ENCODE measurements at places on chromosomes 12 and 14.

GRCh38 chr14:51410897-51411296, 170.8 kb downstream of the TMX1 start:
- DNase-seq, result no peak

DNA sequence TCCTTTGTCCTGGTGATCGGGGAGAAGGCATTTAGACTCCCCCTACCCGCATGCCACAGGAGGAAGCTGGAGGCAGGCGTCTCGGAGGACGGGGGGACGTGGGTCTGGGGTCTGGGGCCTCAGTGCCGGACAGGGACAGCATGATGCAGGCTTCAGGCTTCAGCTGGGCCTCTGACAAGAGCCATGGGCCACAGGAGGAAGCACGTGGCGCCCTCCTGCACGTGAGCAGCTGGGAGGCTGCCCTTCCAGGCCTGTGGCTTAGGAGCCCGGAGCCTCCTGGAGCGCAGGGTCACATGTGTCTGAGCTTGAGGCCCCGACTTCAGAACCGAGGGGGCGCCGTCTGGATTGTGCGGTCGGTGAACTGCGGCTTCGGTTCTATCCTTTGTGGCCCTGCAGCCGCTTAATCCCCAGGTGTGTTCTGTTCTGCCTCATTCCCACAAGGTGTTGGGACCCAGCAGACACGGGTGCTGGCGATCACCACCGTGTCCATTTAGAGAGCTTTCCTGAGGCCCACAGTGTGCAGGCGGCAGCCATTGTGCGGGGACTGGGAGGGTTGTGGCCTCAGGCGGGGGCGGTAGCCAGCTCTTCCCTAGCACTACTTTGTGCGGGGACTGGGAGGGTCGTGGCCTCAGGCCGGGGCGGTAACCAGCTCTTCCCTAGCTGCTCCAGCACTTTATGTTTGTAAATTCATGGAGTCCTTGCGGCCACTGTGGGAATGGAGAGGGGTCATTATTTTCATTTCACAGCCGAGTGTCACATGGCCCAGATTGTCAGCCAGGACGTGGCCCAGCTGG, 150.2 kb downstream of the ADGRD1 start:
- no peak for DNase-seq

DNA sequence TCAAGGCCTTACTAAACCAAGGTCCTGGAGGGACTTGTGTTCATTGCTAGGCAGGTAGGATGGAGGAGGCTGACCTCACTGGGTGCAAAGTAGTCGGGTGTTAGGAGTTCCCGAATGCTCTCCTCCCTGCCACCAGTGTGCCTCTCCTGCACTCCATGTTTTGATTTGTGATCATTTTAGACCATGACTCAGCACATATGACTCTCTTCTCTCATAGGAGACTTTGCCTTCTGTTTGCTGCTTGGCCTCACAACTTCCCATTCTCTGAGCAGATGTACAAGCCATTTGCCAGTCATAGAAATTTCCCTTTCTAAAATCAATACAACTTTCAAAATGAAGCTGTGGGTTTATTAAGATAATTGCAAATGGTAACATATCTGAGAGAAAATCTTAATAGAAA, 46.6 kb upstream of the LRIG3 start:
- DNase-seq, result no peak

DNA sequence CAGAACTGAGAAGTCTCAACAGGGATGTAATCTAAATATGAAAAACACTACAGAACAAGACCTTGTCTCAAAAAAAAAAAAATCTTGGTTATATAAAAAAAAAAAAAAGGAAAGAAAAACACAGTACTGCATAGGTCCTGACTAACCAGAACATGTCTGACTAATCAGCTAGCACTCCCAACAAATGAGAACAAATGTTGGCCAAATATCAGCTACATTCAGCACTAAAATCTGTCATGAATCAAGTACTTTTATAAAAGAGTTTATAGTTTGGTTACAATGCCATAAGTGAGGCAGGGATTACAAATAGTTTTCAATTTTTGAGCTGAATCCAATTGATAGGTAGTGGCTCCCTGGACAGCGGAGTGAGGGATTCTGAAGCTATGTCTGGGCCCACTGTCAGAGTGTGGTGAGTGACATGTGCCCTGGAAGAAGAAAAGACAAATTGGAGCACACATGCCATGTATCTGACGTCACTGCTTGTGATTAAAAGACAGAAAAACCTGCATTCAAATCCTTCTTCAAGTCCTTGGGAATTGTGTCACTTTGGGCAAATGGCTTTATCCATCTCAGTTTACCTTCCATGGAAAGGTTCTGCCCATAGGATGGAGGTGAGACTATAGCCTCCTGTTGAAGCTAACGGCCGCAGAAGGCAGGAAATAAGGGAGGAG, 5.6 kb upstream of the FAM234B start:
- no peak for DNase-seq

DNA sequence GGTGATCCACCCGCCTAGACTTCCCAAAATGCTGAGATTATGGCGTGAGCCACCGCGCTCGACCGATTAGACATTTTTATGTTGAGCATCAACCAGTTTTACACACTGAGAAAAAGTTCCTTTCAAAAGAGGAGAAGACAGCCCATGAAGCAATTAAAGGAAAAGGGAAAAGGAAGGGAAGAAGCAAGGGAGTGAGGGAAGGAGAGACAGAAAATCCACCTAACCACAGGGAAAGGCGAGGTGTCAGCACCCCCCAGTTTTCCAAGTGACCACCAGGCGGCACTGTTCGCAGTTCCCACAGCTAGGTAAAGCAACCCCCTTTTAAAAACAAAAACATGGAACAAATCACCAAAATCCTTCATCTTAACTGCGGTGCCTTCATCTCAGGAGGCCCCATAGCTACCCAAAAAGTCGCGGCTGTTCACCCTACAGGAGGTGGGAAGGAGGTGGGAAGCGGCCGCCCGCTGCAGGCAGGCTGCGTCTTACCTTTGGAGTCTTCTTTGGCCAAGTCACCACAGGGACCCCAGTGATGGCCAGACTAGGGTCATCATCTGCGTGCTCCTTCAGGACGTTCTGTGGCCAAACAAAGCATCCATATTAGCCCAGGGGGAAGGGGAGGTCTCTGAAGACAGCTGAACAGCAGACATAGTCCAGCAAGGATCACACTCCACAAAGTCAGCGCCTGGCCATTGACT, 86.6 kb downstream of the KDM2B start:
- peak; percentile 15 for DNase-seq

GRCh38 chr14:62661818-62662217, 383.4 kb downstream of the KCNH5 start:
- no peak for DNase-seq

DNA sequence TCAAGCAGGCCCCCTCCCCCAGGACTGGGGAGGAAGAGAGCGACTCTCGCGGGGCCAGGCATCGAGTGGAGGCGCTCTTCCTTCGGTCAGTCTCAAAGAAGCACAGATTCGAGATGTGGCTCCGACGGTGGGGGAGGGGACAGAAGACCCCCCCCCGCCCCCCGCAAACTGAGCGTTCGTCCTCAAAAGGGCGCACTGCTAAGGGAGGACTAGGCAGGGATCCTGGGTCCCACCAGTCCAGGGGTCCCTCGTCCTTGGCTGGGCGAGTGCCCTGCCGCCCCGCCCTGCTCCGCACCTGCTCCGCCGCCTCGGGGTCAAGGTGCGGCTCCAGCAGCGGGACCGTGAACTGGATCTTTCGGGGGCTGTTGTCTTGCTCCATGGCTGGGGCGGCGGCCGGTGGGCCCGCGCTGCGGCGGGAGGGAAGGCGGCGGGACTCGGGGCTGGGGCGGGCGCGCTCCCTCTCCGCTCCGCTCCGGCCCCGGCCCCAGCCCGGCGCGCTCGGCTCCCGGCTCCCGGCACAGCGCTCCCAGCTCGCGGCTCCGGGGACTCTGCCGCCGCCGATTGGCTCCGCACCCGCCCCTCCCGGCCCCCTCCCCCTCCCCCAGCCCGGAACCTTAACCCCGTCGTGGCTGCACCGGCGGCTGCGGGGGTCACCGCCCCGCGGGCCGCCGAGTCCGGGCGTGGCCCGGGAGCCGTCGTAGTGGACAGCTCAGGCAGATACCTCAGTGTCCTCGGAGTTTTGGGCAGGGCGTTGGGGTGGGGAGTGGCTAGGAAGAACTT, at the start of gene PPP1R1A:
PPP1R1A (minus strand) TSS at position 550 of the 780 bp plus-strand sequence; CDS start at position 379, 171 bp downstream.
- DNase-seq, result no peak

DNA sequence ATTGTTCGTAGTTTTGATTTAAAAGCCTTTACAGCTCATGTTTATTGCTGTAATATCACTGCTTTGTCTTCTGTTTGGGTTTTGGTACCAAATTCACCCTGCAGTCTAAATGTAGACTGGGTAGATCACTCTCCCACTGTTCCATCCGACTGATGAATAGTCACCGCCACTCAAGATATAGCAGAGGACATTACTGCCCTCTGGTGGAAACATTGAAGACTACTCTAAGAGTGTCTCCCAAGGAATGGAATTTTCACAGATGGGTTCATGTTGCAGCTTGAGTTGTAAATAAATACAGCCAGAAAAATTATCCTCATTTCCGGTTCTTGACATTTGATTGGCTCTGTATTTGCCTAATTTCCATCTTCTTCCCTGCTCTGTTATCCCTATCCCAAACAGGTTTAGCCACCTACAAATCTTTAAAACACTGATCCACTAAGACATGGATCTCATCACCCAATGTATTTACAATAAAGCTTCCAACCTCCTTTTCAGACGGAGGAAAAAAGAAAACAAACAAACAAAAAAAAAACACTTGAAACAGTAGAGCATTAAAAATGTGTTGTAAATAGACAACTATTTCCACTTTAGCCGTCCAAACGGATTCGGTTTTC, 198.3 kb upstream of the CPNE8 start:
- DNase-seq, result no peak

DNA sequence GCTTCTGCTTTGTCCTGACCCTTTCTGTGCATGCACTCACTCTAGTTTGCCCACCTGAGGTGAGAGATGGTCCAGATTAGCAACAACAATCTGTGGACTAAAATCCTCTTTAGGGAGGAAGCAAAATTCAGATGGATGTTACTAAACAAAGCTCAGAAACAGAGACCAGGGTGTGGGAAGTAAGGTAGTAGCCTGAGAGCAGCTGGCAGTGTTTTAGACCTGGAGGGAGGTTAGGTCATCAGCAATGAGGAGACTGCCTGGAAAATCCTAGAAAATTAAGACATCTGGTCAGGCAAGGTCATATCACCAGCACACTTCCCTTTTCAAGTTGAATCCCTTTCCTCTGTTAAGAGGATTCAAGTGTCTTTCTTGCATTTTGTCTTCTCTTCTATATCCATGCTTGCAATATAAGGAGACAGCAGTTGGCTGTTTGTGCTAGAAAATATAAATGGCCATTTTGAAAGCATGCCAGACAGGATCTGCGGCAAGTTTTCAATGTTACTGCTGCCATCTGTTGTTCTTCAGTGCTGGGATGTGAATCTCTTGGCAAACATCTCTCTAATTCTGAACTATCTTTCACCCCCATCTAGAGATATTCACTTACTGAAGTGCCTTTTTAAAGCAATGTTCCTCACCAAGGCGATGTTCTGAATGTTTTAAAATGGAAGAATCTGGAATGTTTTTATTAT, 266.4 kb downstream of the NAV3 start:
- no peak for DNase-seq

DNA sequence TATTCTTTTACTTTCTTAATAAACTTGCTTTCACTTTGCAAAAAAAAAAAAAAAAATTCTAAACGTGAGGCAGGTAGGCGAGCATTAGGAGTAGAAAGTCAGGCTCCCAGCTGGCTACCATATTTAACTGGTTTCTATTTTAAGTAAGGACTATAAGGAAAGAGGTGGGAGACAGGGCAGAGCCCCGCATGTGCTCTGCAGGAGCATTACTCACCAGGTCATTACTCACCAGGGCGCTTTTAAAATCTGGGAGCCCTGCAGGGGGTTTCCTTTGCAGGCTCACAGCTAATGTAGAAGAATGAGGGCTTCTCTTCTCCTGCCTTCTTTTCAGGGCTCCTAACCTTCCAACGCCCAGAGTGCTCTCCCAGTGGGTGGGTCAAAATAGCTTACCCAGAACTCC, 14.0 kb upstream of the DPF3 start:
- no peak for DNase-seq

GRCh38 chr12:89384807-89385206, 32.5 kb upstream of the DUSP6 start:
- no peak for DNase-seq

DNA sequence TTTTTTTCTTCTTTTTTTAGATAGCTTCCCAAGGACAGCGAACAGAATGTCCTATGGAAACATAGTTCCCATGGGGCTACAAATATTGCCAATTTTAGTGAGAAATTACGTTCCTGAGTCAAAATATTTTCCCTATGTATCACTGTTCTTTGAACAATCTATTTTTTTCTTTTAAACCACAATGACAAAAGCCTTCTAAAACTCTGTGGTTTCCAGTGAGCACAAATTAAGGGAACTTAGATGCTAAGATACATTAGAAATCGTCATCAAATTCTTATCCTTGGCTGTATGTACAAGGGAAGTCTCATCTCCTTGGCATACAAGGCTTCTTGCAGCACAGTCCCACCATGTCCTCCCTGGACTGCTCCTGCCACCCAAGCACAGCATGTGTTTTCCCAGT, 17.9 kb downstream of the CPM start:
- DNase-seq, result no peak

- DNase-seq, result no peak
These were observed 32.1 kb downstream of the TECPR2 start for GRCh38 chr14:102394717-102395375.

- no peak for DNase-seq
These were observed 24.8 kb upstream of the MUCL1 start for GRCh38 chr12:54829511-54829910.

- DNase-seq, result no peak
These were observed 7.6 kb upstream of the RNF34 start for GRCh38 chr12:121392325-121392716.

DNA sequence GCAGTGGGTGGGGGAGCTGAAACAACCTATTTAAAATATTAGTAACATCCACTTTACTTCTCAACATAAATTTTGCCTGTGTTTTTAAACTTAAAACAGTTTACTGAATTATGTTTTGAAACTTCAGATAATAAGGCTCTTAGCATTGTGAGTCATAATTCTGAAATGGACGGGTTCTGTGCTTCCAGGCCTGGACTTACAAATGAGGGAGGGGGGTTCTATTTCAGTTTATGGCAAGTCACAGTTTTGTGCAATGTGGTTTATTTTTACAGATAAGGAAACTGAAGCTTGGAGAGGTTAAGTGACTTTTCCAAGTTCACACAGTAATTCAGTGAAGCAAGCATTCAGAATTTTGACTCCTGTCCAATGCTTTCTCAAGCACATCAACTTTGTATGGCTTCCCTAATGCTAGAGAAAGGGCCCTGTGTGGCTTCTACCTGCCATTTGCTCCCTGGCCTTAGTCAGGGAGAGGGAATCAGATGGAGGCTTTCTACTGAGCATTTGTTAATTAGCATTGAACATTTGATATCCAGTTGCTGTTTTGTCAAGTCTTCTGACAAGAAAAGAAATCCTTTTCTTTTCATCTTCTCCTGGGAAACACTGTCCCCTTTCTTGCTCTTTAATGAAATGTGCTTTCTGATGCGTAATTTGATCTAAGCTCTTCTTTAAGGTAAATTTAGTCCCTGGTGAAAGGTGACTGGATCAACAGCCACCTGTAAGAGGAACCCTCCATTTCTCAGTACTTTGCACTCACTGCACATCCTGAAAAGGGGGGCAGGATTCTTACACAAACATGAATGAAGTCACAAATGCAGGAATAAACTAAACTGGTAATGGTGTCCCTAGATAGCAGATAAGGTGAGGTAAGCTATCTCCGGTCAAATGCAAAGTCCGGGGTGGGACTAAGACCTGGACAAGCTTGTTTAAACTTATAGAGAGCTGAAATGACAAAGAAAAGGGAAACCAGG, 2.5 kb upstream of the SALL2 start:
- DNase-seq, result no peak

GRCh38 chr14:104697892-104698583, 8.6 kb downstream of the INF2 start:
- no peak for DNase-seq
